ENCODE measurements at places on chromosomes 12 and 14.

GRCh38 chr14:72752034-72752412 lies 141.9 kb downstream of the DPF3 start:
- DNase-seq = no peak

- no peak for DNase-seq
Observed at GRCh38 chr14:92944976-92945375, 22.0 kb downstream of the CHGA start.

DNA sequence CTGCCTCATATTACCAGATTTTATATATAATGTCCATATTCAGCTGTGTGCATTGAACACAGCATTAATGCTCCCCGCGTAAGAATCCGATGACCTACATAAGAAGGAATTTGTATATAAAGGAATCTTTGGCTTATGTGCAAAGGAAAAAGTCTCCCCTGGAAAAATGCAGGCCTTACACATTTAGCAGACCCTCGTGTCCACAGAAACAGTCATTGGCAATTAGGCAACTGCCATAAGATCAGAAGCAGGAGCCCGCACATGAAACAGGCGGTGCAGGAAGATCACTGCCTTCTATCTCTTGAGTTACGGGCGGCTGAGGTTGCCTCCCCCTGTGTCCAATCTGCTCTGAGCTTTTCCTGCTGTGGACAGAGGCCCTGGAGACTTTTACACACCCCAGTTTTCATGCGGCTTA lies 63.2 kb upstream of the RFX4 start:
- DNase-seq = no peak

GRCh38 chr14:92785667-92786426 lies 8.3 kb upstream of the GOLGA5 start:
- no peak for DNase-seq

DNA sequence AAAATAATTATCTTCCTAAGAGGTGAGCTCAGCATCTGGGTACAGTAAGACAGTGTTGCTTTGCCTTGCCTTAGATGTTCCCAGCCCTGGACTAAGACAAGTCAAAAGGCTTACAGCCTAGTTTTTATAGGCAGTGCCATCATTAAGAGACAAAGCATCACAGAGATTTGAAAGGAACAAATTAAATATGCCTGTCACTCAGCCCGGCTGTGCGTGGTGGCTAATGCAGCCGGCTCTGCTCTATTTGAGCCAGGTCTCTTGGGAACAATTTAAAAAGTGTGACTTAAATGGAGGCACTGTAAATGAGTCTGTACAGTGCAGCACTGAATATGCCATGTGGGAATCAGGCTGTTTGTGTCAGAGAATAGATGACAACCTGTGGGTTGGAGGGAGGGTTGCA lies 1687.4 kb upstream of the FLRT2 start:
- DNase-seq = no peak

DNA sequence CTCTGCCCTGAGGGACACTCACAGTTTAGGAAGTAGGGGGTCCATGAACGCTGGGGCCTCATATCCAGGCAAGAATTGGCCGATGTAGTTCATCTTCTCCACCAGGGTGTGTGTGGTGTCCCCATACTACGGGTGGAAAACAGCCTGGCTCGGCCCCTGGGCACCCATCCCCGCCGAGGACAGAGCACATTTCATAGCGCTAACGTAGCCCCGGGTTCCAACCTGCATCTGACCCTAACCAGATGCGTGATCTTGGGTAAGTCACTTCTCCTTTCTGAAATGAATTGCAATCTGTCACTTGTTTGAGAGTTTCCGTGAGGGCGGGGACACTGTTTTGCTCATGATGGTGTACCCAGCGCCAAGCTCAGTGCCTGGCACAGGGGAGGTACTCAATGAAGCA lies 9.0 kb downstream of the HPD start:
- no peak for DNase-seq

GRCh38 chr12:43112101-43112920 lies 439.7 kb downstream of the ADAMTS20 start:
- DNase-seq = no peak

- no peak for DNase-seq
Observed at GRCh38 chr14:101875727-101876554, 88.4 kb upstream of the DYNC1H1 start.

- DNase-seq = no peak
Observed at GRCh38 chr12:116002890-116003536, 274.5 kb downstream of the MED13L start.

GRCh38 chr12:54592316-54592715 lies 3.9 kb upstream of the PPP1R1A start:
- DNase-seq = no peak

DNA sequence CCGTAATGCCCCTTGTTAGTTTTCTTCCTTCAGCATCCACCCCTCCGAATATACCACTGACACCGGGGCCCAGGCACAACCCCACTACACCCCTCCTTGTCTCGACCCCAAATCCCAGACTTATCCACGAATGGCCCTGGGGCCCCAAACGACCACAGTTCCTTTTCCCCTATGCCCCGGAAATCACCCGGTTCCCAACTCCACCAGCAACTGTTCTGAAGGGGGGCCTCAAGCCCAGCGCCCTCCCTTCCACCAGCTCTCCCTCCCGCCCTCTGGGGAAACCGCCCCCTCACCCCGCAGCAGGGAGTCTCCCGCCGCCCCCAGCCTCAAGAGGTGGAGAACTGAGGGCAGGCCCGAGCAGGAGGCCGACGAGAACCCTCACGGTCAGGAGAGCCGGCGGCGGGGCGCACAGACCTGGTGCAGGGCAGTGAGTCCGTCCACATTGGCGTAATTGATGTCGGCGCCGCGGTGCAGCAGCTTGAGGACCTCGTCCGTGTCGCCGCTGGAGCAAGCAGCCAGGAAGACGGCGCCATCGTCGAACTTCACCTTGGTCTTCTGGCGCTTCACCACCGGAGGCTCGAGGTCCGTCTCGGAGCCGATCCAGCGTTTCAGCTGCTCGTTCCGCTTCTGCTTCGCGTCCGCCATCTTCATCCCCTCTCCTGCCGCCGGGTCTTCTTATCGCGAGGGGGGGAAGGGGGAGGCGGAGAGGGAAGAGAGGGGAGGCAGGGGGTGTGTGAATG lies 446 bp downstream of the PPP1R12A start:
- no peak for DNase-seq

DNA sequence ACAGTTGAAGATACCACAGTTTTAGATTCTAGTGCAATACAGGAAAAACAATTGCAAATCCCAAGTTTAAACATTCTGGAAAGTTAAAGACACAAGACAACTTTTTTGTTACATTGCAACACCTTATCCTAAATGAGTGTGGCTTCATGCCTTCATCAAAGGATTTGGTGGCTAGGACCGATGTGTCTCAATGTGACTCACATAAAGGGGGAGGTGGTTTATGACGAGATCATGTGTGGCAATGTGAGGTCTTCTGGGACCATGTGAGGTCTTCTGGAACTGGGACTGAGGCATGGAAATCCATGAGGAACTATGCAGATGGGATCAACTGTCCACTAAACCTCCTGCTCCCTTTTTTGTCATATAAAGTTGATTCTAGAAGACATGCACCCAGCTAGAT lies 166.2 kb downstream of the PAX9 start:
- no peak for DNase-seq

- no peak for DNase-seq
Observed at GRCh38 chr12:52587563-52587962, 13.7 kb downstream of the KRT72 start.

- DNase-seq = no peak
Observed at GRCh38 chr14:54299410-54300363, 97.1 kb upstream of the CDKN3 start.

DNA sequence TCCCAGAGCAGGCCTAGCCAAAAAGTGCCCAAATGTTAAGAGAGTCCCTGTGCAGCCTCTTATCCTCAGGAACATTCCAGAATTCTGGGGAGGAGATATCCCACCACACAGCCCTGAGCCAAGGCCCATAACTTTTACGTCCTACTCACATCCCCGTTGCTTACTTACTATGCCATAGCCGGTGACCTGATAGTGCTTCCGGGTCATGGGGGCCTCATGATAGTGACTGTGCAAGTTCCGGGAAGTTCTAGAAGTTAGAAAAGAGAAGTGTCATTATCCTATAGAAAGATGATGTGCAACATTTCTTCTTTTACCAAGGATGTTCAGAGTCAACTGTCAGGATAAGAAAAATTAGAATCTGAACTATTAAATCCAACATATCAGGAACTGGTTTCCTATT lies 15.6 kb upstream of the NGB start:
- DNase-seq = no peak

DNA sequence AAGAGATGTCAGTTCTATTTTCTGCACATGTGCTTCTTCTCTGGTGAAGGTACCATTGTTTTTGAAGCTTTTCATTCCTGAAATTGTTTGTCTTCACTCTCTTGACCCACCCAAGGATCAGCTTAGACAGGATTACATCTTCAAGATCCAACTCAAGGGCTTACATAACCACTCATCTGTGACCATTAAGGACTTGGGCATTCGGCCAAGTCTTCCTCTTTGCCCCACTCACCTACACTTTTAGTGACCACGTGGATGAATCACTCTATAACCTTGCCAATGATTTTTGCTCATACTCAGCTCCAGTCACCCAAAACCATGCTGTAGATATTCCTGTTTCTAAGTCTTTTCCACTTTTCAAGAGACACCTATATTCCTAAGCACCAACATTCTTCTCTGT lies 36.5 kb upstream of the SSTR1 start:
- no peak for DNase-seq

DNA sequence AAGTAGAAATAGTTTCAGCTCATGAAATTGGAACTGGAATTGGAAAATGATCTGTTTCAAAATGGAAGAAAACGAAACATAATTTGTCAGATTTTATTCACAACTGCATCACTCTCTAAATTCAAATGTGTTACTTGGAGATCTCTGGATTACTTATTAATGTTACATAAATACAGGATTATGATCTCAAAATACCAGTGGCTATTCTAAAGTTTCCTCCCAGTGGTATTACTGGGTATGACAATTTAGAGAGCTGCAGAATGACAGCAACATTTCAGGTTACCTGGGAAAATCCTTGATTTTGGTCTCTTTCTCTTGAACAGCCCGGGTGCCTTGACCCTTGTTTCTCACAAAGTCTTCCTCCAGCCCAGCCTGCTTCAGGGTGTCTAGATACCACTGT lies 14.2 kb downstream of the FAM161B start:
- DNase-seq = no peak

DNA sequence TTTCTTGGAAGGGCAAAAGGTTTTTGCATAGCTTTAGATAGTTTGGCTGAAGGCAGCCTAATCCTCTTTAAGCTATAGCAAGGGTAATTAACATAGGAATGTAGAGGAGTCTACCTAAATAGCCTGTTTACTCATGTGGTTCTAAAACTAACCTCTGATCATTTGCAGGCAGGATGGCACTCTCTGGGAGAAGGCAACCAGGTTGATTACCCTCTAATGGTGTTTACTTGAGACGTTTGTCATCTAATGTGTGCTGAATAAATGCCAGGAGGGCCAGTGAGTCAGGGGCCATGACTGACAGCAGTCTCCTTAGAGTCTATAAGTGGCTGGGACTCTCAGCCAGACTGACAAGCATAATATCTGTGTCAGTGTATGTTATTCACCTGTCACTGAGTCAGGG lies 286.4 kb downstream of the PCNX1 start:
- DNase-seq = no peak

DNA sequence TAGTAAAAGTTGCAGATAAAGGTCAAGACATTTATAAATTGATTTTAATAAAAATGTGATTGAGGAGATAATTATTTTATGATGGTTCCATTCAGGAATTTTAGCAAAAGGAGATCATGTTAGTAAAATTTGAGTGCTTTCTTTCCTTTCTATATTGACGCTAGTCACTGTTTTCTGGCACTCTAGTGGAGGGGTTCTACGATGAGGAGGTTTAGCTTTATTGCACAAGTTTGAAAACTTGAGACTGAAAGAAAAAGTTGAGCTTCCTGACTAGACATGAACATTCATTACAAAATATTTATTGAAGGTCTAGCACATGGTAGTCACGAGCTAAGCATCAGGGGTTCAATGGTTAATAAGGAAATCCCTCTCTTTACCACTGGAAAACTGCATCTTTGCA lies 336.1 kb downstream of the SNAPC1 start:
- DNase-seq = no peak

DNA sequence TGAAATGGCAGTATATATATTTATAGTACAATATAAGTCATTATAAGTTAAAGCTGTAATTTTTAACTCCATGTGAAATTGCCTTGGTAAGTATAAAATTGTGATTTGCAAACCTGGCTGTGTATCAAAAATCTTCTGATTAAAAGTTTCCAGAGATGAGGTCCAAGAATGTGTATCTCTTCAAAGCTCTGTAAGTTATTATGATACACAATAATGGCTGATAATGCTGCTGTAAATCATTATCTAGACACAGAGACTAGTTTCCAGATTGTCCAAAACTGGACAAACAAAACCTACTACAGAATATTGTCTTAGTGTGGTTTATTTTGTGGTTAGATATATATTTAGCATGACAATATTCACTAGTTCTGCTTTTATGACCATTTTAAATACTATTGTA lies 514.8 kb downstream of the SLC6A15 start:
- DNase-seq = no peak

DNA sequence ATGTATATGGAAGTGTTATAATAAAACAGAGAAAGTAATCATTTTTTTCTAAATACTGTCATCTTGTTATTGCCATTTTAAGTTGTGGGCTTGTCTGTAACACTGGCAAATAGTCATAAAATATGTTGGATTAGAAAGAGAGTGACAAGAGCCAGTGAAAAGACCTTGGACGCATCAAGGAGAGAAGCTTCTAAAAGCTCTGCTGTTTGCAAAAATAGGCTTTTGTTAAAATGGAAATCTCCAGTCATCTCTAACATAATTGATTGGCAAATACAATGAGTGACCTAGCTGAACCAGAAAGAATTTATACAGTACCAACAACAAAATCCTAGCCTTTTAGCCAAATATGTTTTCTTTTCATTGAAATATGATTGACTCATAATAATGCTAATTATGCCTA lies 245.8 kb upstream of the RMST start:
- no peak for DNase-seq

GRCh38 chr12:114691763-114692185 lies 7.8 kb upstream of the TBX3 start:
- DNase-seq = no peak

Measured in psoas muscle (tissue), 8 donors.